NCI-H2171 treated with DMSO at 0.1 percent for 48 hours (cell line): ENCODE measurements at places on chromosomes 13 and 19.

DNA sequence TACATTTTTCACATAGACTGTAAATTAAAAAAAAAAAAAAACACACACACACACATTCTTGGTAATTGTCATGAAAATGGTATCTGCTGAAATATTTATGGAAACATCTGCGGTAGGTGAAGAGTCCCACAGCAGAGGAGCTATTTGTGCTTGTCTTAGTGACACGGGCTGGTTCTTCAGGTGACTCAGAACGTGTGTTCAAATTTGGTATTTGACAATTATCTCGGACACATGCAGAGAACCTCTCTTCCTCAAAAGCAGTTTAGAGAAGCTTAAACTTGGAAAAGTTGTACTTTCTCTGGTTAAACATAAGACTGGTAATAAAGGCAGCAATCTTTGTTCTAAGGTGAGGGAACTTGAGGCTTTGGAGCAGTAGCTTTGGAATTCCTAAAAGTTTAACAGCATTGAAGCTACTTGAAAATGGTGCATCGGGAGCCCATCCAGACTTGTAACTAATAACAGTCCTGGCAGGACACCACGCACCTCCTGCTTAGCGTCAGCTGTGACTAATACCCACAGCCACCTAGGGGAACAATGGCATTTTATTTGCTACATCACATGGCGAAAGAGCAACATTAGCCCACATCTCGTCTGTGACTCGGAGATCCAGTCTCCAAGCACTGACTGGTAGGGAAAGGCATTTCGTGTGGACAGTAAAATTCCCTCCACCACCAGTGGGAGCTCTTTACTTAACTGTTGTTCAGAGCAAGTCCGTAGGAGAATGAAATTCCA lies 1505.1 kb upstream of the SLC10A2 start:
- DNase-seq: peak; percentile 70

DNA sequence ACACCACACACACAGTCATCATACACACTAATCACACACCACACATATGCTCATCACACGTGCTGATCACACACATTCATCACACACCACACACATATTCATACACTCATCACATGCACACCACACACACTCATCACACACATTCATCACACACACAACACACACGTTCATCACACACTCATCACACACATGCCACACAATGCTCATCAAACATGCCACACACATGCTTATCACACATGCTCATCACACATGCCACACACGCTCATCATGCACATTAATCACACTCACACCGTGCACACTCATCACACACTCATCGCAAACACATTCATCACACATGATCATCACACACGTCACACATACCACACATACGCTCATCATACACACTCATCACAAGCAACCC lies 47.5 kb downstream of the C1QTNF9 start:
- DNase-seq: no peak

GRCh38 chr13:57629821-57630235 lies 1.7 kb upstream of the PCDH17 start:
- peak; percentile 61 for DNase-seq

DNA sequence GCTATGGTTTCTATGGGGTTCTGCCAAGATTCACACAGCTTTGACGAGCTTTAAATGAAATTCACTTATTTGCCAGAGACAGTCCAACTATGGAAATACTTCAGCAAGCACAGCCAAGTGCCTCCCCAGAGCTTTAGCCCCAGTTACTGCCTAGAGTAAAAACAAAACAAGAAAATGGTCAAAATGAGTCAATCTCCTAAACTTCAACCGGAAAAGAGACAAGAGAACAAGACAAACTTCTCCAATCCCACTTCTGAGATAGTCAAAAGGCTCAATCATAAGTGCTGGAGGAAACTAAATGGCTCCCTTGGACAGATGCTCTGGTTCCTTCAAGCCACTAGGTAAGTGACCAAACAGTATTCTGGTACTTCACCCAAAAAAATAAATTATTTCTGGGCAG lies 65.8 kb downstream of the KATNAL1 start:
- DNase-seq: no peak

DNA sequence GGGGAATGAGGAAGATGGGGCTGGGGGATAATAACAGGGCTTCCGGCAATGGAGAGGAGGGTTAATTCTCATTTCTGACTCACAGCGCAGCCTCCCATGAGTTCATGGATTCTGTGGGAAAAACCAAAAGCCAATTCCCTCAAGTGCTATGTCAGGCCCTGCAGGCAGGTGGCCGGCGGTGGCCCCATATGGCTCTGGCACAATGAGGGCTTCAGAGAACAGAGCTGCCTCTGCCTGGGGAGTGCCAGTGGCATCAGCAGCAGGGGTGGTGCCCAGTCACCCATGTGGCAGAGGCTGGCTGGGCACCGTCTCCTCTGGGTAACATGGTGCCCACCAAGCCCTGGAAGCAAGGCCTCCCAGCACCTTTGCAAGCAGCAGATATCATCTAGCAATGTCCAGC lies 69.1 kb downstream of the ALOX5AP start:
- no peak for DNase-seq
